Stimulated activated CD8-positive, alpha-beta memory T cell treated with anti-CD3 and anti-CD28 coated beads, Interleukin-7, amount 100 ng/mL, for 1 hour (primary cell): ENCODE measurements at places on chromosomes 2 and 18.

GRCh38 chr2:174597345-174598047 lies at the start of gene WIPF1:
WIPF1 (minus strand) TSS chr2:174597804; CDS start chr2:174585573, 12,231 bp downstream.
- no peak for DNase-seq

DNA sequence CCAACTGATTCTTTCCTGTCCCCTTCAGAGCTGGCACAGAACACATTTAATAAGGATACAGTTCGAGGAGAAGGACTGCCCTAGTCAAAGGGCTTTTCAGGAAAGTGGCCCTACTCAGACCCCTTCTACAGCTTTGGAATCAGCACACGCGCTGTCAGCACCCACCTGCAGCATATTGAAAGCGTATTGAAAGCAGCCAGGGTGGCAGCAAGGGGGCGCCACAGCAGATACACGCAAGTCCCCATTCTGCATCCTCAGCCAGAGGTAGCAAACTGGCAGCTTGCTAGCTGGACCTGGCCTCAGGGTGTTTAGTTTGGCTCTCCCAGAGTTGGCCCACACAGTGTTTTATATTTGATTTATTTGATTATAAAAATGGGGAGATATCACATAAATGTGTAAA lies 101.0 kb upstream of the NT5C1B start:
- no peak for DNase-seq

- DNase-seq = no peak
These were observed 1.6 kb downstream of the HRH4 start for GRCh38 chr18:24461996-24462395.

DNA sequence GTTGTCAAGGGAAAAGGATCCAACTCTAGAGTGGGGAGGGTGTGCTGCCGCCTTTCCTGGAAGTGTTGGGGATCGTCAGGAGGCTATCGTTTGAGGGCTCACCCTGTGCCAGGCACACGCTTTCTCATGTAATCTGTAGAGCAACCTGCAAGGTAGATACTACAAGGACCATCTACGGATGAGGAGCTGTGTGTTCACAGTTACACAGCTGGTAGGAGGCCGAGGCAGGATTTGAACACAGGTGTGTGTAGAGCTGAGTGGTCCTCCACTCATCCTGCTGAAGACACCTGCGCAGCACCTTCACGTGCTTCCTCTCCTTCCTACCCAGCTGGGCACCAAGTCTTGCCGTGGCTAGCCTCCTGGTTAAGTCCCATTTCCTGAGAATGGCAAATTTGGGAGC lies 68.3 kb downstream of the MARCO start:
- no peak for DNase-seq

DNA sequence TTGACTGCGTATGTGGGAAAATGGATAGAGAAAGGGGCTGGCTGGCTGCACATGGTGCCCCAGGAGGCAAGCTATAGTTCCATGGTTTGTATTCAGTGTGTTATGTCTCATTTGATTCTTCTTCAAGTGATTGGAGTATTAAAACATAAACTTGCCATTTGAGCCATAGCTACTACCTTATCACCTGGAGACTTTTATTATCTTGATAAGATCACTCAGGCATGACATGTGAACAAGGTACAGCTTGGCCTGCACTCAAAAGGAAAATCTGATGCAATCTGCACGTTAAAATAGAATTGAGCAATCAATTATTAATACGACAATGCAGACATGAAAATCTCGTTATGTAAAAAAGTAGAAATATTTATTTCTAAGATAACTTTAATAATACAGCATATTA lies 116.9 kb downstream of the RND3 start:
- DNase-seq = no peak

GRCh38 chr18:45221363-45221762 lies 393.9 kb upstream of the SLC14A2 start:
- no peak for DNase-seq

GRCh38 chr2:159859583-159859982 lies 61.6 kb upstream of the CD302 start:
- no peak for DNase-seq

GRCh38 chr18:48481092-48481491 lies 57.7 kb upstream of the CTIF start:
- no peak for DNase-seq

DNA sequence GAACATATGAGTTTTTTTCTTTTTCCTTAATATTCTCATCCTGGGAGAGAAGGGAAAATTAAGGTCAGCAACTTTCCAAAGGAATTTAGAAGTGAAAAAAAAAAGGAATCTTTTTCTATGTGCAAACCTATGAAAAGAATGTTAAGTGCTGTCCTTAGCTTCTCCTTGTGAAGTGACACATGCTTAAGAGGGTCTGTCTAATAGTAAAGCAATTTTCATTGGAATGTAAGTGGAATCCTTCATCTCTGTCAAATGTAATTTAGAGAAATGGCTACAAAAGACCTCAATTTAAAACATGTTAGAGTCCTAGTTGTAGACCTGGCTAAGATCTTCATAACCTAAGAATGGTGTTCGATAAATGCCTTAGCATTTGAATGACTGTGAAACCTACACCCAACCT lies 117.4 kb upstream of the EPB41L3 start:
- DNase-seq = no peak

DNA sequence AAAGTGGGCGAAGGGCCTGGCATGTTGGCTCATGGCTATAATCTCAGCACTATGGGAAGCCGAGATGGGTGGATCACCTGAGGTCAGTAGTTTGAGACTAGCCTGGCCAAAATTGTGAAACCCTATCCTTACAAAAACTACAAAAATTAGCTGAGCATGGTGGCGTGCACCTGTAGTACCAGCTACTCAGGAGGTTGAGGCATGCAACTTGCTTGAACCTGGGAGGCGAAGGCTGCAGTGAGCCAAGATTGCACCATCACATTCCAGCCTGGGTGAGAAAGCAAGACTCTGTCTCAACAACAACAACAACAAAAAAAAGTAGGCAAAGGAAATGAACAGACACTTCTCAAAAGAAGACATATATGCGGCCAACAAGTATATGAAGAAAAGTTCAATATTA lies 196.5 kb downstream of the RAB3GAP1 start:
- no peak for DNase-seq

GRCh38 chr18:37778417-37779165 lies 213.0 kb upstream of the CELF4 start:
- DNase-seq = no peak

DNA sequence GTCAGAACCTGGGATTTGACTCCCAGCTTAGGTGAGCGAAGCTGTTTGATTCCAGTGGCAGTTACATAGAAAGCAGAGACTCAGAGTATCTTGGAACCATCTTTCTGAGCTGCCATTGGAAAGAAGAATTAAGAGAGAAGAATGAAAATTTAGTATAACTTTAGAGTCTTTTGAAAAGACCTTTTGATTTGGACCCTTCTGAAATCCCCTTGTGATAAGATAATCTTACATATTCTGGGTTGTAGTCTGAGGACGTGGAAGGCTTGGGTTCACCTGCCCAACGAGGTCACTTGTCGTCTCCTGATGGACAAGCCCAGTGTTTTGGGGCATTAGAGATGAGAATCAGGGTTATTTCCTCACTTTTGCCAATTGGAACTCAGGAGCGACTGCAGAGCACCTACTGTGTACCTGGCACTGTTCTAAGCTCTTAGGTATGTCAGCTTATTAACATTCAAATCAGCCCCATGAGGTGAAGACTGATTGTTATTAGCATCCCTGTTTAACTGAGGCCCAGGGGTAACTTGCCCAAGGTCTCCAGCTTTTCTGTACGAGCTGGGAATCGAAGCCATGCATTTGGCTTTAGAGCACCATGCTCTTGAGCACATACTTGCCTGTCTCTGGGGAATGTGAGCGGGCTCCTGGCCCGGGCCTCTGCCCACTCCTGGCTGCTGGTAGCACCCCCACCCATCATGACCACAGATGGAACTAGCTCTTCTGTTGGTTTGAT lies 2.9 kb downstream of the HK2 start:
- no peak for DNase-seq

GRCh38 chr18:62545098-62545497 lies 22.3 kb downstream of the ZCCHC2 start:
- DNase-seq = no peak

DNA sequence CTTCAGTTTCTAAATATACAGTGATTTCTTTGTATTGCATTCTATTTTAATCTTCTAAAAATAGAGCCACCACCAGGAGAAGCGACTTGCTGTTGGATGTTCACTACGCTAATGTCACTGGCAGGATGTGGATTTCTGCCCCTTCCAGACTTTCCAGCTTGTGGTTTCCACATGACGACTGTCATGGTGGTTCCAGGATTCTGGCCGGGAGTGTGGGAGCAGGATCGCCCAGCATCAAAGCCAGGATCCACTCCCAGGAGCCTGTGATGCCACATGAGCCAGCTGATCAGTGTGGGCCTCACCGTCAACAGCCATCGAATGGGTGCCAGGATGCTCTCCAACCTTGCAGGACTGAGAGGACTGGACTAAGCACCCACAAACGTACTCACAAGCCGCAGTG lies 148.8 kb downstream of the HDAC4 start:
- DNase-seq = no peak

DNA sequence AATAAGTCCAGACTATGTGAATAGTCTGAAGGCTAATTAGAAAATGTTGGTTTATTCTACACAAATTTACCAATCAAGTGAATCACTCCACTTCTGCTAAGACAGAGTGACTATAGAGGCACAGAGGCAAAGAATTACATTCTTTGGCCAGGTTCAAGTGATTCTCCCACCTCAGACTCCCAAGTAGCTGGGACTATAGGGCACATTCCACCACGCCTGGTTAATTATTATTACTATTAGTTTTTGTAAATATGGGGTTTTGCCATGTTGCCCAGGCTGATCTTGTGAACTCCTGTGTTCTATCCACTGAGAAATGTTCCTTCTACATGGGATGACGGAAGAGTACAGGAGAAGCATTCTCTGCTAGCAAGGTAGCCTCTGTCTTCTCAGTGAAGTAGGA lies 37.6 kb upstream of the PSME4 start:
- no peak for DNase-seq

- DNase-seq = no peak
These were observed at the start of gene PSMA8 for GRCh38 chr18:26133652-26134051. PSMA8 (plus strand) TSS chr18:26133869; CDS start chr18:26133966, 97 bp downstream.
